ENCODE measurements at places on chromosomes 6 and 20.

GRCh38 chr6:126002755-126003679, 16.7 kb downstream of the TRMT11 start:
- no peak for DNase-seq

GRCh38 chr20:19784511-19785172, 26.6 kb downstream of the RIN2 start:
- peak; percentile 94 for DNase-seq

GRCh38 chr6:57248311-57248895, 26.3 kb upstream of the RAB23 start:
- DNase-seq, result no peak

- no peak for DNase-seq
Observed at GRCh38 chr6:91243436-91243835, 656.6 kb upstream of the MAP3K7 start.

GRCh38 chr20:20498076-20498861, 130.4 kb downstream of the INSM1 start:
- no peak for DNase-seq

- DNase-seq, result no peak
Observed at GRCh38 chr6:111074311-111074710, 13.0 kb upstream of the SLC16A10 start.

GRCh38 chr6:73537677-73538076, 16.8 kb upstream of the EEF1A1 start:
- no peak for DNase-seq

- DNase-seq, result no peak
Observed at GRCh38 chr6:130218134-130218533, 4.6 kb downstream of the SAMD3 start.

Measured in adipocyte (in vitro differentiated cells).